ENCODE measurements at places on chromosomes 2 and 18.

DNA sequence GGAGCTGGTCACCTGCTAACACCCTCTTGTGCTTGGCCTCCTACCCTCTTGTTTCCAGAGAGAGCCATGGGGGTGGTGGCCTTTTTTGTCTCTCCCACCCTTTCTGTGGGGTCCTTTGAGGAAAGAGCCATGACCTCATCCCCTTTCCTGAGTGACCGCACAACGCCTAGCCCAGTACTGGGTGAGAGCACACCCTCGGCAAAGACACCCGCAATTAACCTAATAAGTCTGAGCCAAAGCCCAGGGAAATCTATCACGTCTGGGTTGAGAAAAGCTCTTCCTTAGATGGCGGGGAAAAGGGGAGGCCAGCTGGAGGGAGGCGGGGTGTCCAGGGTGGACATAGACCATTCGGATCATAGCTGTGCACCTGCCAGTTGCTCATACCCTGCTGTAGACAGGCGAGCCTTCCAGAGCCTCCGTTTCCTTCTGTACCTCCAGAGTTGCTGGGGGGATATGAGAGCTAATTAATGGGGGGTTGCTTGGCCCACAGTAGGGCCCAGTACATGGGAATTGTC lies 93.7 kb upstream of the MCFD2 start:
- DNase-seq = no peak

- no peak for DNase-seq
Measured at GRCh38 chr2:67895227-67895941, 167.4 kb downstream of the C1D start.

GRCh38 chr2:77328134-77328931 lies 193.8 kb downstream of the LRRTM4 start:
- no peak for DNase-seq

GRCh38 chr2:15732341-15733077 lies 140.8 kb downstream of the DDX1 start:
- no peak for DNase-seq

DNA sequence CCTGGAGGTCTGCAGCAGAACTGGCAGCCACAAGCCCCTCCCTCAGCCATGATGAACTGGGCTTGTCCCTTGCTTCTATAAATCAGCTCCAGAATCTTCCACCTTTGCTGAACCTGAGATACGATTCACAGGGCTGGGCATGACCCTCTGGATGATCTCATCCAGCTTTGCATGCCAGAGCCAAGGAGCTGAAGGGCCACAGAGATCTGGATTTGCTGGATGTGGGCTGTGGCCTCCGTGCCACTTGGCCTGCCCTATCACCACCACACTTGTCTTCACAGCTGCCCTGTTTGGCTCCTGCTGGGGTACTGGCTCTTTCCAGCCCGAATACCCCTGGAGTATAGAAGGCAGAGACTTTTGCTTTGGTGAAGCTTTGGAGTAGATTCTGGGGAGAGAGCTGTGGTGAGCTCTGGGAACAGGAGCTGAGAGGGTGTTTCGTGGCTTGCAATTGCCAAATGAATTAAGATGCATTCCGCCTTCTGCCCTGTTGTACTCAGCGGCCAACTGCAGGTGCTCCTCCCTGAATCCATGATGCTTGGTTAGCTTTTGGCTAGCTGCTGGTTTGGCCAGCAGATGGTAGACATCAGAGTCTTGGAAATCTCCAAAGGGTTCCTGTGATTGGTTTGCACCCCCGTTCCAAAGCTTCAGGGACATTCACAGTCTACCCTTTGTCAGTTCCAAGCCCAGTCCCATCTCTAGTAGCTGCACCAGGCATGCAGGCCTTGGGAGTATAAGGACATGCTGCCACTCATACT lies 30.9 kb upstream of the GIGYF2 start:
- DNase-seq = no peak

DNA sequence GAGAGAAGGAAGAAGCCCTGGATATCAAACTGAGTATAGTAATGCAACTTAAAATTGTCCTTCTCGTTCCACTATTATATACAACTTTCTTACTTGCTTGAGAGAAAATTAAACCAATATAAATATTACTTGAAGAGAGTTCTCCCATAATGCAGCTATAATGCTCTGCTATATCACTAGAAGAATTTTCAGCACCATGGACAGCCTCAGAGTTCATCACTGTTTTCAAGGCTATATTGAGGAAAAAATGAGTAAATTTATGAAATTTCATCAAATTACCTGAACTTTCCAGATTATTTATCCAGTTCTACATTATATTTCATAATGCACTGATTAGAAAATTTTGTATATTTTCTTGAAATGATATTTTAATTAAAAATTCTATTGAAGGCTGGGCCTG lies 1053.5 kb upstream of the FAM98A start:
- DNase-seq = no peak

- no peak for DNase-seq
Measured at GRCh38 chr2:143513081-143513480, 383.9 kb downstream of the ARHGAP15 start.

DNA sequence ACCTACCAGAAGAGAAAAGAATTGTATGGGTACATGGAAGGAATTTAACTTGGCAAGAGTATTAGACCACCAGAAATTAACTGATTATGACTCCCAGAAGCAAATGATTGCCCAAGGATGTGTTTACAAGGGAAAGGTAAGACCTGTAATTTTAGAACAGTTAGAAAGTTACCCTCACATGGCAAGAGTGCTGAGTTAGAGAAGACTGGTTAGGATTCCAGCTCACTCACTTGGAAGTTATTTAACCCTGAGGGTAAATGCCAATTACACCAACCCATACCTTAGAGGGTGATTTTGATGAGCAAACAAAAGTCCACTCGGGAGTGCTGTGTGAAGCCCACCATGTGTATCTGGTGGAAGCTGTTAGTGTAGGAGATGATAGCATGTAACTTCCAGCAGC lies 170.2 kb downstream of the TPGS2 start:
- DNase-seq = no peak

DNA sequence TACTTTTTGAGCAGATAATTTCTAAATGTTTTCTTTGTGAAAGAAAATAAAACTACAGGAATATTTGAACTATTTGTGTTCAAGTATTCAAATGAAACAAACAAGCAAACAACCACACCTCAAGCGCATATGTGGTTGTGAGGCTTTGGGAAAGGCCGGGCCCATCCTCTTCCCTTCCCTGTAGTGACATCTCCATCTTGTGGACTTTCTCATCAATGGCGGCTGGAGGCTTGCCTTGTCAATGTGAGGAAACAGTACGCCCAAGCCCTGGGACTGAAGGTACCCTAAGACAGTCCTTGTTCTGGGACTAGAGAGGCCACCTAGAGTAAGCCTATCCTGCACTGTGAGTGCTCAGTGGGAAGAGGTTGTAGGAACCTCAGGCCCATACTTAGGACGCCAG lies 166.8 kb downstream of the TPGS2 start:
- no peak for DNase-seq

DNA sequence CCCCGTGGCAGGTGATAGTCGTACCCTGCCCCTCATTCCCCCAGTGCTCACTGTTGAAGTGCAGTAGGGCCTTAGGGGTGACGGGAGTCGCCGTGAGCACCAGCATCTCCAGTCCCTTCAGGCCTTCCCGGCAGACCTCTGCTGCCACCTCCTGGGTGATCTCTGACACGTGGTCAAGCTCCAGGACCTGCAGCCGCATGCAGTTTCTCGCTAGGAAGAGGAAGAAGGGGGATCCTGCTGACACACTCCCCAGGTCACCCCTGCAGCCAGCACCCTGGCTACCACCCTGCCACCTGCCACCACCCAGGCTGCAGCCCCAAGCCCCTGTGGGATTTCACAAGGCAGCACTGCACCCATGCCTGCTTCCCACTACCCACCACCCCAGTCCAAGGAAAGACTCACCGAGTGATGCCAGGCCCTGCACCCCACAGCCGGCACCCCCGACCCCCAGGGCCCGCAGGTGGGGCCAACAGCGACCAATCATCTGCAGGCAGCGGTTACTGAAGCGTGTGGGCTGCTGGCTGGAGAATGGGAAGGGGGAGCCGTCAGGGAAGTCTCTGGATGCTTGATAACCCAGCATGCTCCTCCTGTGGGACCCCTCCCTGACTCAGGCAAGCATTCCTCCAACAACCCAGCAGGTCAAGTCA lies 23.8 kb downstream of the FBXO41 start:
- DNase-seq = no peak

DNA sequence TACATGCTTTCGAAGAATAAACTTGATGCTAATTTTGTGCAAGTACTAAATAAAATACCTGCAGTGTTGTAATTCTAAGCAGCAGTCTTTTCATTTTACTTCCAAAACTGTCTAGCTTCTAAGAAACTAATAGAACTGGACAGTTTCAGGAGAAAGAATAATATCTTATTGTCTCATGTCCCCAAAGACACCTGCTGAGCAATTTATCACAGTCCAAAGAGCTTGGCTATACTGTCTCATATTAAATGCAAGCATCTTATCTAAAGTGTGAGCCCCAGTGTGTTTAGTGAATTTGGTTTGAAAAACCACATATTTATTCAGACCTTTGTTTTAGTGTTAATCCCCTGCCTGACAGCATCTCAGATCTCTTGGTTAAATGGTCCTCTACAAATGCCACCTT lies 374.3 kb downstream of the TMX3 start:
- no peak for DNase-seq

GRCh38 chr2:37571587-37572136 lies 99.8 kb downstream of the CDC42EP3 start:
- no peak for DNase-seq

DNA sequence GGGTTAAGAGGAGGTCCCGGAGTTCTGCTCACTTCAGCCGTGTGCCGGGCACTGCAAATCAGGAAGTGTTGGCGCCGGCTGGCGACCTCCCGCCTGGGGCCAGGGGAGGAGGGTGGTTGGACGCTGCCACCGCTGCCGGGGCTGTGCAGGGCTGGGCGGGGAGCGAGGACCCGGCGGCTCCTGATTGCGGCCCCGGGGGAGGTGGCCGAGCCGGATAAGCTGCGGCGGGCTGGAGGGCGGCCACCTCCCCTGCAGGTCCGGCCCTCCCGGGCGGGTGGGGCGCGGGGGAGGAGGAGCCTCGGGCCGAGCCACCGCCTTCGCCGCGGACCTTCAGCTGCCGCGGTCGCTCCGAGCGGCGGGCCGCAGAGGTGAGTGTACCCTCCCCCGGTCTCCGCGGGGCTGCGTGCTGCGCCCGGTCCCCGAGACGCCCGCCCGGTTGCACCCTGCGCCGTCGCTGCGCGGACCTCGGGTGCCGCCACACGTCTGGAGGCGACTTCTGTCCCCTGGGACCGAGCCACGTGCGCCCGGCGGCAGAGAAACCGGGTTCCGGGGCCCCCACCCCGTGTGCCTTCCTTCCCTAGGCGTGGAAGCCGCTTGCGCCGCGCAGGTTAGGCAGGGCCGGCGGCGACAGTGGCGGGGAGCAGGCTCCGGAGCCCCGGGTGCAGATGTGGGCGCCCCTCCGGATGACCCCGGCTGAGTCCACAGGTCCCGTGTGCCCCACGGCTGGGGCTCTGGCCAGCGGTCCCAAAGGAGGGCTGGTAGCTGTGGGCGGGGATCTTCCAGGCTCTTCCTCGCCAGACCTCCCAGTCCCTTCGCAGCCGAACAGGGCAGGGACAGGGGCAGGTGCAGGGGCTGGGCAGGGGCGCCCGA lies at the start of gene STEAP3:
STEAP3 (plus strand) TSS at position 314 of the 870 bp plus-strand sequence. CDS start 7,179 bp downstream, outside the sequence.
- DNase-seq = no peak

DNA sequence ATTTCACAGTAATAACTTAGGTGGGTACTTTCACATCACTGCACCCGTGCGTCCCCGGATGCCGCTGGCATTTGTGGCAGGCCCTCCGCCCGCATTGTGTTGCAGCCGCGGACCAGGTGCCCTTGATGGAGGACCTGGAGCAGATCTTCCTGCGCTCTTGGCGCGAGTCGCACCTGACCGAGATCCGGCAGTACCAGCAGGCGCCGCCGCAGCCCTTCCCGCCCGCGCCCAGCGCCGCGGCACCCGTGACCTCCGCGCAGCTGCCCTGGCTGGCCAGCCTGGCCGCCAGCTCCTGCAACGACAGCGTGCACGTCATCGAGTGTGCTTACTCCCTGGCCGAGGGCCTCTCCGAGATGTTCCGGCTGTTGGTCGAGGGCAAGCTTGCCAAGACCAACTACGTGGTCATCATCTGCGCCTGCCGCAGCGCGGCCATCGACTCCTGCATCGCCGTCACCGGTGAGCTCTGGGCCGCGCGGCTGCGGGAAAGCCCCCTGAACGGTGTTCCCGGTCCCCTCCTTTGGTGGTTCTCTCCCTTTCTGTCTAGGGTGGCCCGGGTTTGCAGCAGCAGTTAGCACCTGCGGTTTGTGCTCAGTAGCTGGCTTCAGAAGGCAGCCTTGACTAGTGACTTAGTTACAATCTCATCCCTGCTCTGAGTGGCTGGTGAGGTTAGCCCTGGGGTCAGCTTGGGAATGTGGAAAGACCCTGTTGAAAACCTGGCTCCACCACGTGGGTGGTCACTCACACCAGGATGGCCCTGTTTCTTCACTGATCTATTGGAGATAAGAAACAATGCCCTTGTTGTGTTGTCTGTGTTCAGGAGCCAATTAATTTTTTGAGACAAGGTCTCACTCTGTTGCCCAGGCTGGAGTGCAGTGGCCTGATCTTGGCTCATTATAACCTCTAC lies 59.1 kb downstream of the GREB1 start:
- no peak for DNase-seq

- no peak for DNase-seq
Measured at GRCh38 chr2:240454106-240454901, 18.8 kb downstream of the GPC1 start.

GRCh38 chr18:67875944-67876343 lies 359.4 kb upstream of the DSEL start:
- no peak for DNase-seq

GRCh38 chr2:188204824-188205223 lies 86.8 kb upstream of the GULP1 start:
- no peak for DNase-seq

DNA sequence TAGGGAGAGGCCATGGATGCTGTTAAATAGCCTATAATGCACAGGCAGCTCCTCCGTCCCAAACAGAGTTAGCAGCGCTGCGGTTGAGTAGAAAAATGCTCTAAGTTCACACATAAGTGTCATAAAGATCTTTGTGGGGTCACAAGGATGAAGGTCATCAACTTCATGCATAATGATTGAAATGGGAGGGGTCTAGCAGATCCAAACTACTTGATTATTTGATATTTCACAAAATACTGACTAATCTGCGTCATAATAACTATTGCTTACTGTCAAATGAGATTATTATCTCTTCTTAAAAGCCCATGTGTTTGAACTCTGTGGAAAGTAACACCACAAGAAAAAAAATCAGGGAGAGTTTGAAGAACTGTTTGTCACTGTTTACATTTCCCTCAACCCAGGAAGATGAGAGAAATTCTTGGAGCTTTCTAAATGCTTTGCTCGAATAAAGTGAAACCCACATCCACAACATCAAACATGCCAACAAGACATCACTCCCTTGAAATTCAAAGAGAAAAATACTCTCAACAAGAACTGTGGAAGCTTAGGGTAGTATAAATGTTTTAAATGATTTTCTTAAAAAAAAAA lies 50.5 kb upstream of the CREB1 start:
- no peak for DNase-seq

GRCh38 chr2:227267410-227268115 lies 57.5 kb upstream of the MFF start:
- no peak for DNase-seq

- no peak for DNase-seq
Measured at GRCh38 chr2:193114827-193115226, 920.1 kb upstream of the TMEFF2 start.

- DNase-seq = no peak
Measured at GRCh38 chr18:78727057-78727739, 252.4 kb upstream of the SALL3 start.

GRCh38 chr2:236754271-236754944 lies 184.8 kb downstream of the ACKR3 start:
- no peak for DNase-seq

- no peak for DNase-seq
Measured at GRCh38 chr2:235876099-235876679, 292.0 kb downstream of the GBX2 start.

All from HS-5 (cell line).